ENCODE measurements at places on chromosomes 6 and 20.

DNA sequence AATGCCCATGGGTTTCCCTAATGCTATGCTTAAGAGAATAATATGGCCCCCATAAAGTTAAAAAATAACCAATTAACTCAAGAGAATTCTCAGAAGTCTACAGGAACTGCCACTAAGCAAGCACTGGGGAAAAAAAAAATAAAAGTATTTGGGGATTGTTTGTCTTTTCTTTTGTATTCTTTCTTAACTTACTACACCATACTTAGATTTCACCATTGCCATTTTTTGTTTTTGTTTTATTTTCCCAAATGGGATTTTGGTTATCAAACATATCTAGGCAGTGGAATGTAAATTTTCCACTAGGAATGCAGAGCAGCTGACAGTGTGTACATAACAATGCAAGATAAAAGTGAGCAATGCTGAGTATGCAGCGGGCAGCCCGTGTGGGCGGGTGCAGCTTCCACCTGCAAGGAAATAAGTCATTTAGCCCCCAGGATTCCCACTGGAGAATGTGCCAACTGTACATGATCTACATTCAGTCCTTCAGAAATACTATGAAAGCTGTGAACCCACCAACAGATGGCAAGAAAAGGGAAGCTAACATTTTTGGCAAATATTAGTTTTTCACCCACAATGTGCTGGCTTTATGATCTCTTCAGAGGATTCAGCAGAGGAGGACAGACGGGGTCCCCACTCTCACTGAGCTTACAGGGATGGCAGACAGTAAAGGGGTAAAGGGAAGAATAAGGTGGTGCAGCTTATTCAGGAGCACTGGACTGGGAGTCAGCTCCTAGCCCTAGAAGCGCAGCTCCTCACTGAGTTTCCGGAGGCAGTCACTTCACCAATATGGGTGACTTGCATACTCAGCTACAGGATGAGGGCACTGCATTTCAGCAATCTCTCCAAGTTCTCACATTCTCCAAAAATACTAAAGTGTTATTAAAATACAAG is 44.4 kb downstream of the DCDC2 start:
- DNase-seq: no peak

- DNase-seq: no peak
Observed at GRCh38 chr6:136108361-136108945, 141.7 kb downstream of the MTFR2 start.

- no peak for DNase-seq
Observed at GRCh38 chr20:52972190-52972937, at the start of gene TSHZ2. Gene TSHZ2, plus strand, starts transcription at chr20:52972358. Its CDS starts 936 bp downstream, at chr20:52973294.

DNA sequence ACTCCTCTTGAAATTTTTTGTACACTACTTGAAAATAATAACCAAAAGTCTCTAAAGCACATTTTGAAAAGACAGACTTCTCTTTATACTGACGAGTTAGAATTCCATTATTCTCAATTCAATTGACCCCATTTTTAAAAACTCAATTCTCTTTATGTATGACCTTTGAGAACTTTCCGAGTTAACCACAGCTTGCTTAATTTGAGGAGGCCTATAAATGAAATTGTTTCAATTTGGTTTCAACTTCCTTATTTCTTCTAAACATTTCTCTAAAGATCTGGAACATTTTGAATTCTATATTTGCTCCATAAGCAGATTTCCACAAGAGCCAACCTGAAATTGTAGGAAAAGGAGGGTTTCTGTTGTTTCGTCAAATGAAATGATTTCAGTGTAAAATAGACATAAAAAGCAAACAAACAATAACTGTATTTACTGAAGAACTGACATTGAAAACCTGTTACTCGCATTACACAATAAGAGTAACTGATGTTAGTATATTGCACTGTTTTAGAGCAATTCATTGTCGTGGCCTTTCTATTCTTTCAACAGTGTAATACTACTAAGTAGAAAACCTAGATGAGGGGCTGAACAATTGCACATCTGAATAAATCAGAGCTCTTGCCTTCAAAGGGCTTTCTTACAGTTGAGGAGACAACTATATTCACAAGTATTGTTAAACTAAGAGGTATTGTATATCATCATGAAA is 223.6 kb downstream of the HIVEP2 start:
- no peak for DNase-seq

- no peak for DNase-seq
Observed at GRCh38 chr6:137357263-137357947, 136.8 kb downstream of the OLIG3 start.

DNA sequence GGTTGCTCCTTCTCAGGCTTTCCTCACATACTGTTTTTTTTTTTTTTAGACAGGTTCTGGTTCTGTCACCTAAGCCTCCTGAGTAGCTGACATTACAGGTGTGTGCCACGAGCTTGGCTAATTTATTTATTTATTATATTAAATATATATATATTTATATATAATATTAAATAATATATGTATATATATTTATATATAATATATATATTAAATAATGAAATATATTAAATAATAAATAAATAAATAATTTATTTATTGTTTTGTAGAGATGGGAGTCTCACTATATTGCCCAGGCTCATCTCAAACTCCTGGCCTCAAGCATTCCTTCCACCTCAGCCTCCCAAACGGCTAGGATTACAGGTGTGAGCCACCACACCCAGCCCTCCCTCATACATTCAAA is 28.3 kb upstream of the SLC9A8 start:
- no peak for DNase-seq

DNA sequence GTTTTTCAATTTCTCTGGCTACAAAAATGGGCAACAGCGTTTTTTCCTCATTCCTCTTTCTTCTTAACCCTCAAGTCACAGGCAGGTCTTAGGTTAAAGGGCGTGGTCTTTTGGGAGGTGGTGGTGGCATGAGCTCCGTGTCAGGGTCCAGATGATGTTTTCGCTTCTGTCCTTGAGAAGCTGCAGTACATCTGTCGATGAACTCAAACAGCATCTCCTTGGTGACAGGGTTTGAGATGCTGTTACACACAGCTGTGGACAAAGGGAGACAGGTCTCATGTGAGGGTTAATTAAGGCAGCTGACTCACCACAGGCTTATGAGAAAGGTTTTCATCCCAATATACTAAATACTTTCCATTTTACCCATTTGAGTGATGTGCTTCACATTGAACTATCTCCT is 350.8 kb downstream of the RNGTT start:
- DNase-seq: no peak

- DNase-seq: no peak
Observed at GRCh38 chr6:101085327-101085726, 204.2 kb upstream of the ASCC3 start.

DNA sequence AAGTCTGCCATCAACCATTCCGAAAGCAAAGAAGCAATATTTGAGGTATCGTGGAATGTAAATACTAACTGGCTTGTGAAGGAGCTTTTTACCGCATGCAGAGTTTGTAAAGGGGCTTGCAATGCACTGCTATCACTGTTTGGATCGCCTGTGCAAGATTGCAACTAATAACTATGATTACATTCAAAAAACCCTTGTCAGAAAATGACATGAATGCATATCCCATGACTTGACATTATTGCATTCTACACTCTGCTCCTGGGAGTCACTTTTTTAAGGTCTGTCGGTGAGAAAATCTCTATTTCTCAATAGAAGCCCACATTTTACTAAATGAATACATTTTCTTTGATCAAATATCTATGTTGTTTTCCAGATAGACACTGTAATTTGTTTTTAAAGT is 335.4 kb upstream of the SPTLC3 start:
- no peak for DNase-seq

DNA sequence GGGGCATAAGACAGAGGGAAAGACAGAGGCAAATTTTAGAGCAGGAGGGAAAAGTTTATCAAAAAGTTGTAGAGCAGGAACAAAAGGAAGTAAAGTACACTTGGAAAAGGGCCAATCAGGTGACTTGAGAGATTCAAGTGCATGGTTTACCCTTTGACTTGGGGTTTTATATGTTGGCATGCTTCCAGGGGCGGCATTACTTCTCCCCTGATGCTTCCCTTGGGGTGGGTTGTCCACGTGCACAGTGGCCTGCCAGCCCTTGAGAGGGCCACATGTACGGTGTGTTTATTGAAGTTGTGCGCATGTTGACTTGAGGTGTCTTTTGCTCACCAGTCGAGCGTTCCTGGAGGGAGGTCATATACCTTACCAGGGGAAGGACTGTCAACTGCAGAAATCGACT is 259.5 kb upstream of the JARID2 start:
- no peak for DNase-seq

- DNase-seq: no peak
Observed at GRCh38 chr6:38354037-38354381, 285.7 kb downstream of the BTBD9 start.

DNA sequence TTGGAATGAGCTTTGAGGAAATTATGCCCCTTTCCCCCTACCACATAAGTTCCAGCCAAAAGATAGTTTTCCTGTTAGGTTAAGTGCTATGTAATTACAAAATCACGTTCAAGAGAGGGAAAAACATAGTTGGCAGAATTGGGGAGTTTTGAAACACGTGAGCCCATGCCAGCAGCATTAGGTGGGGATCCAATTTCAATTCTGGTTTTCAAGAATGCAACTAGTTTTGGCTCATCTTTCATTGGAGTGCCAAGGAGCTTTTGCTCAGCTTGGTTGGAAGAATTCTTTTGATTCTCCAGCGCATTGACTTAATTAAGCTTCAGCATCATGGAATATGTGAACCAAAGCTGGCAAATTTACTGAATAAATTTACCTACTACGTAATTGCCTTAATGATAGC is 95.9 kb downstream of the SAMD5 start:
- no peak for DNase-seq

DNA sequence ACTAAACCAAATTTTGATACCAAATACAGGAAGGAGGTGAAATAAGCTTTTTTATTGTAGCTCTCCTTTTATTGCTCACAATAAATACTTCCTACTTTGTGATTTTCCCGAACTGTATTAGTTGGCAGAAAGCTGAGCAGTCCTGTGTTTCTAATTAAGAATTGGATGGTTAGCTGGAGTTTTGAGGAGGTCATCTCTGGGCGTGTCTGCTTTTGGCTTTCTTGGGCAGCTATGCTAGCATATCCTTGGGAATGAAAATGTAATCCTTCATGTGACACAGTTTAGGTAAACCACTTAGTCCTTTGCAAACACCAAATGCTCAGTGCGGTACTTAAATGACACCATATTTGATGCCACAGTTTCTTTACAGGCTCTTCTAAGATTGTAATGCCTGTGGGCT is 67.5 kb downstream of the MTHFD1L start:
- no peak for DNase-seq

GRCh38 chr6:145427232-145427631 is 308.1 kb downstream of the EPM2A start:
- no peak for DNase-seq

DNA sequence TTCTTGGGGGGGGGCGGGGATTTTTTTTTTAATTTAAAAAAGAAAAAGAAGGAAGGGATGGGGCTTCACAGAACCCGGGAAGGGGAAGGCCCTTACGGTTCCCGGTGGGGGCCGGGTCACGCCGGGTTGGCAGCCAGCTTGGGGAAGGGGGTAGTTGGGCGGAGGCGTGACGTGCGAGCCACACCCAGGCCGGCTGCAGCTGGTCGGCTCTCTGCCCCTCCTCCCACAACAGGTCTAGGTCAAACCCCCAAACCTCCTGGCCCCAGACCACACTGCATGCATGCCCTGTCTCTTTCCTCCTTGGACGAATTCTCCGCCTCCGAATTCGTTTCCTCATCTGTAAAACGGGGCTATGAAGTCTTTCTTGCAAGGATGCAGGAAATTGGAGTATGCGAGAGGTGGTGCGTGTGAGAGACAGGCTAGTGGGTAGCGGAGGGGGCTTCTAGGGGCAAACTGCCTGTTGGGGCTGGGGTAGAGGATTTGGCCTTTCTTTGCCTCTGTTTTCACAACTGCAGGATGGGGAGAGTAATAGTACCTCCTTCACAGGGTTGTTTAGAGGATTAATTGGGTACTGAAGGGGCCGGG is 828 bp downstream of the HCK start:
- no peak for DNase-seq
